Activated gamma-delta T cell treated with Interleukin-2 at 50 U/mL for 16 hours (primary cell): ENCODE measurements at places on chromosomes 2 and 18.

DNA sequence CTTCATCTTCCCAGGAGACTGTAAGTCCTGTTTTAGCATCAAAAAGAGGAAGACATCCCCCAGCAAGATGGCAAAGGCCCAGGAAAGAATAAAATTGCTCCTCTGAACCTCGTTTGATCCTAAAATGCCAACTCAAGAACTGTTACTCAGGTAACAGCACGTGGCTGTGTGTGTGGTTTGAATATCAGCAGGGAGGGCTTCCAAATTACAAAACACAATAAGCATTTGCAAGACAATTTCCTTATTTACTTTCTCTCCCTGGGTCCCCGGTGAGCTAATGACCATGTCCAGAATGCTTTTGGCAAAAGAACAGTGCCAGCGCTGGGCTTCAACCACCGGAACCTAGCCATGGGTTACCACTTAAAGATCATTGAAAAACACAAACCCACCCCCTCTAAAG lies 163.6 kb downstream of the C1D start:
- no peak for DNase-seq

GRCh38 chr18:76754351-76754750 lies 68.0 kb upstream of the ZNF236 start:
- no peak for DNase-seq

DNA sequence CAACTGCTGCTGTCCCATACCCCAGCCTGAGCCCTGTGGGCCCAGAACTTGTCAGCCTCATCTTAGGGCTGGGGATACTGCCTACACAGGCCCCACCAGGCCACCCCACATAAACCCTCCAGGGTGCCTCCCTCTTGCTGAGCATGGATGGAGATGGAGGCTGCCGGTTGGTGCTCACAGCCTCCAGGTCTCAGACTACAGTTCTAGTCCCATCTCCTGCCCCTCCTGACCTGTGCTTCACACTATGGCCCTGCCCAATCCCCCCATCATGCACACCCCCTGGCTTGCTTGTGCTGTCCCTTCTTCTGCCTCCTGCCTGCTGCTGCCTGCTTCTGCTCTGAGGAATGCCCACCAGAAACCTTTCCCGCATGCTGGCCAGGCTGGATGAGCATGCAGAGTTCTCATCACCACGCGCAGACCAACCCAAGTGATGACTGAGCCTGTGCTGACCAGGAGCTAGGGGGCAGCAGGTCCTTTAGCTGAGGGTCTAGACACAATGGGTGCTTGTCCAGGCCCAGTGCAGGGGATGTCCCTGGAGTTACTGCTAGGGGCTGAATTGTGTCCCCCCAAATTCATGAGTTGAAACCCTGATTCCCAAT lies 138.4 kb upstream of the HS6ST1 start:
- DNase-seq, result no peak

- DNase-seq, result no peak
Observed at GRCh38 chr2:173092844-173093402, 17.3 kb downstream of the MAP3K20 start.

- no peak for DNase-seq
Observed at GRCh38 chr2:76998704-76999103, 523.5 kb downstream of the LRRTM4 start.

GRCh38 chr2:158395166-158395565 lies 61.4 kb downstream of the CCDC148 start:
- DNase-seq, result no peak

- no peak for DNase-seq
Observed at GRCh38 chr18:13268158-13269012, 49.8 kb downstream of the LDLRAD4 start.

DNA sequence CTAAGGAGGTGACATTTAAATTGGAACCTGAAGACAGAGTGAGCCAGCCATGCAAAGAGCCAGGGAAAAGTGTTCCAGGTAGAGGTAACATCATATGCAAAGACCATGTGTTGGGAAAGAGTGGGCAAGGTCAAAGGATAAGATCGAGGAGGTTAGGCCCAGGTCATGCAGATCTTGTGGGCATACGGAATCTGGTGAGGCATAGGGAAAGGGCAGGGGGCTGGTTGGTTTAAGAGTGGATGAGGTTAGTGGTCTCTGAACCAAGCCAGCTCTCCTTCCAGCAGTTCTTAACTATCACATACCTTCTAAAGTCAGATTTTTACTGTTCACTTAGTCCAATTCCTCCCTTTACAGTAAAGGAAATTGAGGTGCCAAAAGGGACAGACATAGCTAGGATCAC lies 3.0 kb downstream of the ANKRD53 start:
- no peak for DNase-seq

DNA sequence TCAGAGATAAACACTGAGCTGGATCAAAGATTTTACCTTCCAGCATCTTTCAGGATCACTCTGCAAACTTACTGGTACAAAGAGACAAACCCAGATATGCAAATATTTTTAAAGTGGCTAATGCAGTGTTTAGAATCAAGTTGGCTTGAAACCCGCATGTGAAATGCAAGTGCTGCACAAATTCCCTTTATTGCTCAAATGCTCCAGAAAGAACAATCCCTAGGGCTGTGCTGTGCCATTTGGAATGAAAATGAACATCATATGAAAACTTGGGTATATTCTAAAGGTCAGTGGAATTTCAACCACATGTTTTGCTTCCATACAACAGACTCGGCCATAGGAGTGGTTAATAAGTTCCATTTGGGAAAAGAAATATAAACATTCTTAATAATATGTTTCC lies 139.1 kb downstream of the VWC2L start:
- DNase-seq, result no peak

- no peak for DNase-seq
Observed at GRCh38 chr2:164335947-164336346, 285.3 kb downstream of the GRB14 start.

DNA sequence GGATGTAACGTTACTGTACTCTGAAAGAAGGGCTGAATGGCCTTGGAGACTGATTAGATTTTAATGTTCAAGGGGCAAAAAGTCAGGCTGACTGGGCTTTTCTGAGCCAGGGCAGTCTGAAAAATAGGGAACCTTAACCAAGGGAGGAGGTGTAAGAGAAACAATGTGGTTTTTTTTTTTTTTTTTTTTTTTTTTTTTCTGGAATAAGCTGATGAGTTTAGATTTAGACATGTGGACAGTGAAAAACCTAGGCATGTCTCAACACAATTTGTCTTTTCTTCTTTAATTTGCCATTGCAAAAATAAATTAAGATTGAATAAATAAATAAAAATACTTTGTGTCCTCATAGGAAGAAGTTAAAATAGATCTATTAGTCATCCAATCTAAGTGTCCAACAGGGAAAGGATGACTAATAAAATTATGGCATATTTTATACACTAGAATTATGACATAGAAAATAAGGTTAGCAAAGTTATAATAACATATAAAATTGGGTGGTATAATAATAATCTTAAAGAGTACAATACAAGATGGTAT lies 237.6 kb upstream of the TRIB2 start:
- DNase-seq, result no peak

GRCh38 chr2:167140767-167141166 lies 252.5 kb downstream of the XIRP2 start:
- DNase-seq, result no peak

DNA sequence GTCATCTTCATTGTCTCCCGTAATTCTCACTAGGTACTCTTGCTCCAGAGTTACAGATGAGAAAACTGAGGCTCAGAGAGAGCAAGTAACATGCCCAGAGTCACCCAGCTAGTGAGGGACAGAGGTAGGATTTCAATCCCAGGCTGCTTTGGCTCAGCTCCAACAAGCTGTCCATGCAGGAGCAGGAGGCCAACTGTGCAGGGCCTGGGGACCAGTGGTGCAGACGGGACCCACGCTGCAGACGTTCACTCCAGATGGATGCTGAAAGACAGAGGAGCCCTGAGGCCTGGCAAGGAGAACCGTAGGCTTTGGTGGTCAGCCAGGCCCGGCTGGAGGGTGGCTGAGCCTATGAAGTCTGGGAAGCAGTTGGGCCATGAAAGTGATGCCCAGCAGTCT lies 102.6 kb downstream of the MCFD2 start:
- no peak for DNase-seq

DNA sequence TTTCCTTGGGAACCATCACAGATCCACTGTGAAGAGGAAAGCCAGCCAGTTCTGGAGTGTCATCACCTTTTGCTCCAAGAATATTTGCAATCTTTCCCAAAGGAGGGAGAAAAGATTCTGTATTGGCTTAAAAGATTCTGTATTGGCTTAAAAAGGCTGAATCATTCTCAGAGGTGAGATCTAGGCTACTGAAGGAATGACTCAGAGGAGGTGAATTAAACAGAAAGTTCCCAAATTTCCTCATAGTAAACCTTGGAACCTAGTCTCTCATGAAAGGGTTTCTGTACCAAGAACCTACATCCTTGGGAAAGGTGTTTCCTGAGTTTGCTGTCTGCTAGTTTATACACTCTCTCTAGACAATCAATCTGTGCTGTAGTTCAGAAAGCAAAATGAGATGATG lies 34.1 kb upstream of the GRB14 start:
- DNase-seq, result no peak

GRCh38 chr18:26864658-26865057 lies 849 bp downstream of the AQP4 start:
- DNase-seq, result no peak

DNA sequence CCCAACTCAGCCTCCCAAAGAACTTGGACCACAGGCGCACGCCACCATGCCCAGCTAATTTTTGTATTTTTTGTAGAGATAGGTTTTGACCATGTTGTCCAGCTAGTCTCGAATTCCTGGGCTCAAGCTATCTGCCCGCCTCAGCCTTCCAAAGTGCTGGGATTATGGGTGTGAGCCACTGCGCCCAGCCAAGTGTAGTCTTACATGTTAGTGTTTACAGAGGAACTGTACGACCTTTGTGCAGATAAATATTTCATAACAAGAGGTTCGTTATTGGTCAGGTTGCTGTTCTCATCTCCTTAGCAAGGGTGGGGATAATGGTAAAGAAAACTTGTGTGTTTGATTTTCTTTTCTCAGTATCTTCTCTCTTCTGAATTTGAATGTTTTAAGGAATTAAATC lies 46.5 kb downstream of the RALBP1 start:
- no peak for DNase-seq

DNA sequence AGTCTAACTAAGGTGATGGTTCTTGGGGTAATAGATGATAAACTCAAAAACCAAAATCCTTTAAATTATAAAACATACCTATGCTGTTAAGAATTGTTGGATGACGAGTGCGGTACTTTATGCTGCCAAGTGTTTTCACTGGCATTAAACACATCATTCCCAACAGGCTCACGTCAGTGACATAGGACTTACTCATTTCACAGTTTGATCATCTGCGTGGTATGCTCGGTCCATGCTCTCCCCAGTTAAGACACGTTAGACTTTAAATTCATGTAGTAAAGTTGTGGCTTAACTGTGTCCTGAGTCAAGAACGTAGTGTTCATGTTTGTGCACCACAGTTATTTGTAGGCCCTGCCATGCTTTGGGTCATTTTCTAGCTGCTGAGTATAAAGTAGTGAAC lies 125.6 kb upstream of the MYT1L start:
- DNase-seq, result no peak

DNA sequence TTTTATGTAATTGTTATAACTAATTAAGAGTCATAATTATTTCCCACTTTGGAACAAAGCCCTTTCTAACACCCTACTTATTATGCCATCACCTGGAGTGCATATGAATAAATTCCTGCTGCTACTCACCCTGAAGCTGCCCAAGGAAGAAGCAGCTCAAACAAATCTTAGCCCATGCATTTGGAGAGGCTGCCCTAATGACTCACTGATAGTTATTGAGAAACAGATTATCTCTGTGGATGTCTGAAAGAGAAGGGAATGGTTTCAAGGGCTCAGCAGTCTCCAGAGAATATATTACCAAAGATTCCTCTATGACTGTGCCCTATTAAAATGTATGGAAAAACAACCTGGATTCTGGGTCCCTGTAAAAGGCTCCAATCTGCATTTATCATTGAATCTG lies 81.0 kb downstream of the GPR39 start:
- no peak for DNase-seq

DNA sequence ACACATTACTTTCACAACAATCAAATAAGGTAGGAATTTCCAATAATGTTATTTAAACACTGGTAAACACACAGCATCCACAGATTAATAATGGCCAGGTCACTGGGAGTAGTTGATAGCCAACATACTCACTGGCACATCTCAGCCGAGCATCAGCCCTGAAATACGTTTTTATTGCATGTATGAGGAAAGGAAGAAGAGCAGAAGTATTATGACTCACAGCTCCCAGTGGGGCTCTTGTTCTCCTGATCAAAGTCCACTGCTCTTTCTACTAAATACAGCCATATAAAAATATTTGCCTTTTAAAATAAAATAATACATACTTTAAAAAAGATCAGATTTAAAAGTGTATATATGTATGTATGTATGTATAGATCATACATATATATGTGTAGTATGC lies 999.6 kb downstream of the SUCLG1 start:
- DNase-seq, result no peak

DNA sequence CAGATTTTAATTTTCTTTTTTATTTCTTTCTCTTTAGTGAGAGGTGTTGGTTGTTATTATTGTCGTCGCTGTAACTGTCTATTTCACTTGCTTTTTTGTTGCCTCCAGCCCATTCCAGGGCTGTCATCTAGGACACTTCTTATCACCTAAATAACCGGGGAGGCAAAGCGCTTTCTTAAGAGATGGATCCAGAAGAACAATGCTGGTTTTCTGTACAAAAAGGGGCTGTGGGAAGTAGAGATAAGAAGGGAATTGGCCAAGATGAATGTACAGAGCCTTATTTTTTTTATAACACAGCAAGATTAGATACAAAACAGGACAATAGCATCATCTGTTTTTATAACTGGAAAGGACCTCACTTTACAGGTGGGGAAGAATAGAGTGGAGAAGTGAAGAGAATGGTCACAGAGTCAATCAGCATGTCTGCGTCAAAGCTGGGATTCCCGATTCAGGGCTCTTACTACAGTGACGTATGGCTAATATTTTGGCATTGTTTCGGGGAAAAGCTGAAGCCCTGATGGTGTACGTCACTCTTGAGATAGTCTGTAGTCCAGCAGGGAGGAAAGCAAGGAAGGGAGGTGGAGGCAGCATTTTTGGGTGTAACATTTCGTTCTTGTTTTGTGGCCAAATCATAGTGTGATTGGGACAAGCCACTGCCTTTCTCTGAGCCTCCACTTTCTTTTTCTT lies 23.2 kb downstream of the IL1B start:
- DNase-seq, result no peak

DNA sequence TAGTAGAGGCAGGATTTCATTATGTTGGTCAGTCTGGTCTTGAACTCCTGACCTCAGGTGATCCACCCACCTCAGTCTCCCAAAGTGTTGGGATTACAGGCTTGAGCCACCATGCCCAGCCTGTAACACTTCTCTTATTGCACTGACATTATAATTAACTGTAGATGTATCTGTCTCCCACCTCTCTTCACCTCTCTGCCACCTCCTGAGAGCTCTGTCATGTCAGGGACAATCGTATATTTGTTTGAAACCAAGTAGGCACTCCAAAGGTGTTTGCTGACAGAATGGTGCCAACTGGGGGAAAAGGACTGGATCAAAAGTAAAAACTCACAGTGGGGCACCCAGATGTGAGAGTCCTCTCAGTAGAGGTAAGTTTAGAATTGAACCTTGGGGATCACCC lies 17.3 kb upstream of the ME2 start:
- DNase-seq, result no peak

DNA sequence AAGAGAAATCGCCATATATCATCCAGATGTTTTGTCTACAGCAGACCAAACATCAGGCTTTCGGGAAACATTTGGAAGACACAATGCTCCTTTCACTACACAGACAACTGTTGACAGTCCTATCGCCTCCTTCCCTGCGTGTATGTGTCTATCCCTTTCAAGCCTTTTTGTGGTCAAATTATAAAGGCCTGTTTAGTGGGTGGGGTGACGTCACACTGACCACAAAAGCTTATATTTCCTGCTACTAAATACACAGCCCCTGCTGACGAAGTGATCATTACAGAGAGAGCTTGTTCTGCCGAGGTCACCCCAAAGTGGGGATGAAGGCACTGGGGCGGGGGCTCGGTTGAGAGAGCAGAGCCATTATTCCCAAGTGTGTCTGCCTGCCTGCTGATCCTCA lies 302.7 kb upstream of the TNP1 start:
- peak; percentile 5 for DNase-seq
